ENCODE measurements at places on chromosomes 6 and 20.

GRCh38 chr6:128079021-128079420 lies 178.2 kb upstream of the THEMIS start:
- no peak for DNase-seq

GRCh38 chr6:43428874-43429273 lies 1.5 kb downstream of the ABCC10 start:
- DNase-seq: no peak

- DNase-seq: no peak
Observed at GRCh38 chr6:38724343-38724742, 9.2 kb downstream of the DNAH8 start.

GRCh38 chr20:751761-752160 lies 16.5 kb downstream of the SLC52A3 start:
- DNase-seq: no peak

- no peak for DNase-seq
Observed at GRCh38 chr6:12594530-12594893, 122.1 kb upstream of the PHACTR1 start.

DNA sequence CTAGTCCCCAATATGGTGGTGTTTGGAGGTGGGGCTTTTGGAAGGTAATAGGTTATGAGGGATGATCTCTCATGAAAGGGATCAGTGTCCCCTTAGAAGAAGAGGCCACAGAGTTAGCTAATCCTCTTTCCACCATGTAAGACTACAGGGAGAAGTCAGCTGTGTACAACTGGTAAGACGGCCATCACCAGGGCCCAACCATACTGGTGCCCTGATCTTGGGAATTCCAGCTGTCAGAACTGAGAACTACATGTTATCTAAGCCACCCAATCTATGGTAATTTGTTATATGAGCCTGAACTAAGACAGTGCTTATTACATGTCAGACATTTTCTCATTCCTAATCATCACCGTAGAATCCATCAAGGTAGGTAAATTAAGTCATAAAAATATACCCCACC lies 77.7 kb upstream of the ZNF217 start:
- no peak for DNase-seq

- DNase-seq: no peak
Observed at GRCh38 chr20:18901980-18902737, 88.6 kb downstream of the SCP2D1 start.

DNA sequence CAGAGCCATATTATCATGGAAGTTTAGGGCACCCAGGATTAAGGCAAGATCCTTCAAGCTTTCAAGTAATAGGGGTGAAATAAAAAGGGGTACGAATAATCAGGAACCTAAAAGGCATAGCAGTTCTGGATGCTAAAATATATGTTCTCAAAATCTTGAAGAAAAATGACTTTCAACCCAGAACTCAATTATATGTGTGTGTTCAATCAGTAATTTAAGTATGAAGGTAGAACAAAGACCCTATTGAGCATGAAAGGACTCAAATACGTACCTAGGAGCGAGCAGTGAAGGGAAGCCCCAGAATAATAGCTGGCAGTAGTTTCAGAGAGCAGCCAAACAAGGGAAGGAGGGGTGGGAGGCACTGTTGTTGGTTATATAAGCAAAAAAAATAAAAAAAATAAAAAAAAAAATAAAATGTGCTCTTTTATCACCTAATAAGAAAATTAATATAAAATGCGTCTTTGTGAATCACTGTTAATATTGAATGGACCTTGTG lies 45.4 kb downstream of the MYO6 start:
- DNase-seq: no peak

- no peak for DNase-seq
Observed at GRCh38 chr6:56724455-56724854, 81.8 kb upstream of the DST start.

GRCh38 chr6:85425997-85426396 lies 23.9 kb upstream of the NT5E start:
- no peak for DNase-seq

GRCh38 chr6:90803956-90804355 lies 217.1 kb upstream of the MAP3K7 start:
- no peak for DNase-seq

GRCh38 chr6:1858859-1859258 lies 249.1 kb downstream of the FOXC1 start:
- DNase-seq: no peak

- no peak for DNase-seq
Observed at GRCh38 chr6:134623401-134623800, 305.5 kb upstream of the SGK1 start.

DNA sequence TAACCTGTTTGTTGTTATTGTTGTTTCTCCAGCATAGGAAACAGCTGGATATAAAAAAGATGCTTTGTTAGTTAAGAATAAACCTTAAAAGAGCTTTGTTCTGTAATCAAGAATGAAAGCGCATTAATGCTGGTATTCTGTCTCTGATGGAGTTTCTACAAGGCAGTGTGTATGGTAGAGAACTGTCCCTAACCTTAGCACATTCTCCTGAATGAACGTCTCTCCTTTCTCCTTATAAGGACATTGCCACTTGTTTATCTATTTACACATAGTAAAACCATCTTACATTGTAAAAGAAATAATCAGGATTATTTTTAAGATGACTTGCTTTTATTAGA lies 33.8 kb upstream of the LCA5 start:
- DNase-seq: no peak

- DNase-seq: no peak
Observed at GRCh38 chr6:158868890-158869825, 50.0 kb upstream of the EZR start.

All from stimulated activated CD8-positive, alpha-beta memory T cell treated with anti-CD3 and anti-CD28 coated beads, Interleukin-7, amount 100 ng/mL, for 1 hour (primary cell).